Activated CD4-positive, alpha-beta T cell treated with anti-CD3 and anti-CD28 coated beads for 1 hour (primary cell): ENCODE measurements at places on chromosomes 4 and X.

DNA sequence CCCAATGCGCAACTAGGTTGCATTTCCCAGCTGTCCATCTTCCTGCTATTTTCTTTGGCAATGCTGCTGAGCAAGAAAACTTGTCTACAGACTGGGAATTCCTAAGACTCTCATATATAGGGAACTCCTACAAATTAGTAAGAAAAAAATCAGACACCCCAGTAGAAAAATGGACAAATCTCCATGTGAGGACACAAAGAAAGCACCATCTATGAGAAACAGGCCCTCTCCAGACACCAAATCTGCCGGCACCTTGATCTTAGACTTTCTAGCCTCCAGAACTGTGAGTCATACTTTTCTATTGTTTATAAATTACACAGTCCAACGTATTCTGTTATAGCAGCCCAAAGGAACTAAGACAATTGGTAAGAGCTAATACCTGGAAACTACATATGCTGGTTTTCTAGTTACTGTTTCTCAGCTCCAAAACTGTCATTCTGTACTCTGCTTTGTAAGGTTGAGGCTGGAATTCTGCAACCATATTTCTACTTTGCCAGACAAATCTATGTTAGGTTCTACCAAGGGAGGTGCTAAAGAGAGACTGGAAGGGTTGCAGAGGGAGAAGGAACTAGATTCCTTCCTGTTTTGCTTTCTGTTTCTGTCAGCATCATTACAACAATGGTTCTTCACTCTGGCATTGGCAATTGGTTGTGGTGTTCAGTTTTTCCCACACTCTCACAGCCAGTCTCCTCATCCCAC, 35.7 kb upstream of the FAM241A start:
- DNase-seq = no peak

- DNase-seq = no peak
Measured at GRCh38 chr4:47642985-47643760, 158.1 kb downstream of the ATP10D start.

DNA sequence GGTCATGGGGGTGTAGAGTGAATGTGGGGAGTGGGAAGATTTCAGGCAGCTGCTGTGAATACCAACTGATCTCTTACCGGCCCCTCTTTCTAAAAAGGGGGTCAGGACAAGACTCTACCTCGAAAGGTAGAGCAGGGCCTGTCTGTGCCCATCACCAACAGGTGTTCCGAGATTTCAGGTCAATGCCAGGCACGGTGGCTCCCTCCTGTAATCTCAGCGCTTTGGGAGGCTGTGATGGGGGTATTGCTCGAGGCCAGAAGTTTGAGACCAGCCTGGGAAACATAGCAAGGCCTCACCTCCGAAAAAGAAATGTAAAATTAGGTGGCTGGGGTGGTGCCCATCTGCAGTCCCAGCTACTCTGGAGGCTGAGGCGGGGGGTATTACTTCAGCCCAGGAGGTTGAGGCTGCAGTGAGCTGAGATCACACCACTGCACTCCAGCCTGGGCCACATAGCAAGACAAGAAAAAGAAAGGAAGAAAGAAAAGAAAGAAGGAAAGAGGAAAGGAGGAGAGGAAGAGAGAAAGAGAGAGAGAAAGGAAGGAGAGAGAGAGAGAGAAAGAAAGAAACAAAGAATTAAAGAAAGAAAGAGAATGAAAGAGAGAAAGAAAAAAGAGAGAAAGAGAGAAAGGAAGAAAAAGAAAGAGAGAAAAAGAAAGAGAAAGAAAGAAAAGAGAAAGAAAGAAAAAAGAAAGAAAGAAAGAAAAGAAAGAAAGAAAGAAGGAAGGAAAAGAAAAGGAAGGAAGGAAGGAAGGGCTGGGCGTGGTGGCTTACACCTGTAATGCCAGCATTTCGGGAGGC, 50.1 kb downstream of the CRLF2 start:
- DNase-seq = no peak

DNA sequence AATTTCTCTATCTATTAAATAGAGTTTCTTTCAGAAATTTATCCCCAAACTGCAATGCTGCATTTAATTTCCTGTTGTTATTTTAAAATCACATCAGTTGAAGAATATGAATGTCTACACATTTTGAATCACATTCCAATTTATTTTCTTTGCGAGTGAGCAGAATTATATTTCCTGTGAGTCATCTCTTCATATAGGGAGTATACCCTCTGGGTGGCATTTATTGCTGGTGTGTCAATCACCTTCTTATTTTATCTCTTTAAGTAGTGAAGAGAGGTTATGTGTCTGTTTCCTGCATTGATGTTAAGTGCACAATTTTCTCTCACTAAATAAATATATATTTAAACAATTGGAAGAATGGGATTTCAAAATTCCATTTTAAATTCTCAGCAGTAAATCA, 511.0 kb upstream of the ATOH1 start:
- no peak for DNase-seq

GRCh38 chr4:110159541-110159940, 38.9 kb downstream of the ELOVL6 start:
- DNase-seq = no peak

DNA sequence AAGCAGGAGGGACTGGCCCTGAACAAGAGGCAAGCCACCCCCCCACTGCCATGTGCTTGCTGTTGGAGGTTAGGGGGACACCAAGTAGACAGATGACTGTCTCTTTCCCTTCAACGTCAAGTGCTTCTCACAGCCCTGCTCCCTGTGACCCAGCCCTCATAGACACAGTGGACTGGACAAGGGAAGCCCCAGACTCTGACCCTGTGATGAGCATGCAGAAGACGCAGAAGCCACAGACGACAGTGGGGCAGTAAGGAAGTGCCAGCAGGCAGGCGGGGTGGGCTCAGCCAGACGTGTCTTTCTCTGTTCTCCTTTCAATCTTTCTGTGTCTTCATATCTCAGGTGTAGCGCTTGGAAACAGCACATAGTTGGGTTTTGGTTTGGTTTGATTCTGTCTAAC, 2.4 kb upstream of the L1CAM start:
- DNase-seq = no peak

DNA sequence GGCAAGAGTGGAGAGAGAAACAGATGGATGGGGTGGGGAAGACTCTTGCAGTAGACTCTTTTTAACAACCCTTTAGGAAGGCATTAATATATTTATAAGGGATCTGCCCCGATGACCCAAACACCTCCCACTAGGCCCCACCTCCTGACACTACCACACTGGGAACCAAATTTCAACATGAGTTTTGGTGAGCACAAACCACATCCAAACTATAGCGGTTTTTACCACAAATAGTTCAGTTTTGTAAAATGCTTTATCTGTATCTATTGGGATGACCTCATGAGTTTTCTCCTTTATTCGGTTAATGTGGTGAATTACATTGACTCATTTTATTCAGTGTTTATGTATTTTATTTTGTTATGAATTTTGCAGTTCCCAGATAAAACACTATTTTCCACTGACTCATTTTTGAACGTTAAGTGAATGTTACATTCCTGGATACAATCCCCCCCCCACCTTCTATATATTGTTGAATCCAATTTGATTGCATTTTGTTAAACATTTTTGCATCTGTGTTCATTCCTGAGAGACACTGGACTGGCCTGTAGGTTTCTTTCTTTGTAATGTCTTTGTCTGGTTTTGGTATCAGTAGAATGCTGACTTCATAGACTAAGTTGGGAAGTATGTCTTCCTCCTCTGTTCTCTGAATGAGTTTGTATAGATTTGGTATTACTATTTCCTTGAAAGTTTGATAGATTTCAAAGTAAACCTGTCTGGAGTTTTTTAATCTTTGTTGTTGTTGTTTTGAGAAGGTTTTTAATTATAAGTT, 13.9 kb upstream of the CPLX1 start:
- no peak for DNase-seq

DNA sequence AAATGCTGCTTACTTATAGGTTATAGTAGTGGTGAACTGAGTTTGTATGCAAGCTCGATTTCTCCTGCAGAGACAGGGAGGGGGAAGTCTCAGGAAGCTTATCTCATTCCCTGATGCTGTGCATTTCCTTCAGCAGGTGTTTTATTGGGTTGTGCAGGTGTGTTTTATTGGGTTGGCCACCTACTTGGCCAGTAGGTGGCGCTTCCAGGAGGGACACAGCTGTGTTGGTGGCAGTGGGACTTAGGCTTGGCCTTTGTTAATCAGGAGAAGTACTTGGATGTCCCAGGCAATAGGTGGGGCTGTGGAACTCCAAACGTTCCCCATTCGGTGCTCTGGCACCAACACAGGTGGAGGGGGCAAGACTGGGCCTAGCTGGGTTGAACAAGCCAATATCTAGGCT, 196.0 kb upstream of the DCAF8L1 start:
- DNase-seq = no peak

DNA sequence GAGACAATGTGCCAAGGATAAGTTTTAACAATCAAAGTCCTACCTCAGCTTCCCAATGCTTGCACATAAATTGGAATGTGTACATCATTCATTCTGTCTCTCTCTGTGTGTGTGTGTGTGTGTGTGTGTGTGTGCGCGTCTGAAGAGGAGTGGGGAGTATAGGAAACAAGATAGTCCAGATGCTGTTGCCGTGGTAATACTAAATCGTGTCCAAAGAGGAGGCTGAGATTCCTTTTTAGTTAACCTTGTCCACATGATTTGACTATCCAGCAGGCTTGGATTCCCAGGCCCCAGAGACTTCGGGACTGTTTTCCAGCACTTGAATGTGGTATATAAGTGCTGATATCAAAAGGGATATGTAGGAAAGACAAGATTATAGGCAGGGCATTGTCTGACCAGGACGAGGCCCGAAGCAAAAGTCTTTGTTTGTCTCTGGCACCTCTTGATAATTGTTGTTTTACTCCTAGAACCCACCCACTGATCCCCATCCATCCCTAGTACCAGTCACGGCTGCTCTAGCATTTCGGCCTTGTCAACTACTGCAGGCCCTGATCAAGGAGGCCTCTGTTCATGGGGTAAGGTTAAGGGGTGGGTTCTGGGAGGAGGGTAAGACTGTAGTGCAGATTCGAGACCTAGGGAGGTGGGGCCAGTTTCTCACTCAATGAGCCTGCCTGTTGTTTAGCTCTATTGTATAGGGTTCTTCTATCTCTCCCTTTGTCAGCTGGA, 3.9 kb downstream of the PLP1 start:
- no peak for DNase-seq

DNA sequence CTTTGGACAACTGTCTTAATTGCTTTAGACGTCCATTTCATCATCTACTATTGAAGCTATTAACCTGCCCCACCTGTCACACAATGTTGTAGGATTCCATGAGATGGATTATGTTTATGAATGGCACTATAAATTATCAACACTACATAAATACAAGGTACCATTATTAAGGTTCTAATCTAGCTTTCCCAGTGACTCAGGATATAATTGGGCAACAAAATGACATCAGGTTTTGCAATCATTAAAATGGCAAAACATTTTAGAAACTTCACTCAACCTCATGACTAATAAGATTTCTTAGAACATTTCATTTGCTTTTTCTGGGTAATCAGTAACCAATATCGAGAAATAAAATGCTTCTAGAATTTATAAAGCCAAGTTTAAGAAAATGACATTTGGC, 9.2 kb downstream of the HOPX start:
- no peak for DNase-seq

DNA sequence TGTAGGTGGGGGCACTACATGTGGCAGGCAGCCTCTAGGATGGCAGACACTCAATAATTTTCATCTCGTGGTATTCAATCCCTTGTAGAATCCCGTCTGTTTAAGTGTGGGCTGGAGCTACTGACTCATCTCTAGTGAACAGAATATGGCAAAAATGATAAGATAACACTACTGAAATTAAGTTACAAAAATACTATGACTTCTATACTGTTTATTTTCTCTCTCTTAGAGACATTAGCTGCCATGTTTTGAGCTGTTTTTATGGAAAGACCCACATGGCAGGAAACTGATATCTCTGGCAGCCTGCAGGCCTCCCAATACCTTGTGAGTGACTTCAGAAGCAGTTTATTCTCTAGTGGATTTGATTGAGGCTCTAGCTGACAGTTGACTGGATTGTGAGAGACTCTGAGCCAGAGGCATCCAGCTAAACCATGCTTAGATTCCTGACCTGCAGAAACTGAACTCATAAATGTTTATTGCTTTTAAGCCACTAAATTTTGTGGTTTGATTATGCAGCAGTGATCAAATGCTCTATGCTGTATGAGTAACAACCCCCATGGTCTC, 298.8 kb upstream of the CTSO start:
- DNase-seq = no peak
